ENCODE measurements at places on chromosomes 4 and X.

- peak; percentile 34 for DNase-seq
Measured at GRCh38 chr4:54683616-54684346, 26.0 kb downstream of the KIT start.

- DNase-seq, result no peak
Measured at GRCh38 chrX:119226446-119226845, 9.6 kb upstream of the PGRMC1 start.

GRCh38 chr4:126440297-126440696 is 1125.5 kb downstream of the FAT4 start:
- no peak for DNase-seq

DNA sequence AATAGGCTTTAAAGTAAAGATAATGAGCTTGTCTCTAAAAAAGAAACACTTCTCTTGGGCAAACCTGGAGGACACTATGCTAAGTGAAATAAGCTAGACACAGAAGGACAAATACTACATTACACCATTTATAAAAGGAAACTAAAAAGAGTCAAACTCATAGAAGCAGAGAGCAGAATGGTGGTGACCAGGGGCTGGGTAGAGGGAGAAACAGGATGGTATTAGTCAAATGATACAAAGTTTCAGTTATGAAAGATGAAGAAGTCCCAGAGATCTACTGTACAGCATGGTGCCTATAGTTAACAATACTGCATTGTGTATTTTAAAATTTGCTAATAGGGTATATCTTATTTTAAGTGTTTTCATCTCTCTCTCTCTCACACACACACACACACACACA is 28.5 kb downstream of the ACSL4 start:
- no peak for DNase-seq

GRCh38 chr4:86556791-86557415 is 37.2 kb upstream of the PTPN13 start:
- DNase-seq, result no peak

- DNase-seq, result peak; percentile 25
Measured at GRCh38 chrX:16436348-16437188, 213.4 kb upstream of the S100G start.

DNA sequence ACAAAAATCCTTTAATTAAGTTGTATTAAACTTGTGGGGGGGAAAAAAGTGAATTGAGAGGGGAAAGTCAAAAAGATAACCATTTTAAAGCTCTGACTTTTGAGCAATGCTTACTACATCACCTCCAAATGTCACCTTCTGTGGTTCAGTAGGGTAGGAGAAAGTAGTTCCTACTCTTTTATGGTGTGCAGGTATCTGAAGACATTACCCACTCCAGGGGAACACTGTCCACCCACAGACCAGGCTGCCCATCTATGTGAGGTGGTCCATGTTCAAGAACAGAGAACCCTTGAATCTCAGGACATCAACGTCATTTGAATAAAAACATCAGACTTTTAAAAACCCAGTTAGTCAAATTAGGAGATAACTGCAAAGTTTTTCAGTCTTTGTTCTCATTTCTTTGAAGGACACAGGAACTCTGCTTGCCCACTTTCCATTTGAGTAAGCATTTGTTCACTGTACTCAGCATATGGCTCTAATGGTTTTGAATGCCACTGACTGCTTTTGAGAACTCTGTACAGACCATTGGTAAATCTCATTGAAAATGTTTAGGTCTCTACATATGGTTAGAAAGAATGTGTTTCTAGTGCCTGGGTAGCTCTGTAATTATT is 18.4 kb downstream of the NMU start:
- DNase-seq, result no peak

DNA sequence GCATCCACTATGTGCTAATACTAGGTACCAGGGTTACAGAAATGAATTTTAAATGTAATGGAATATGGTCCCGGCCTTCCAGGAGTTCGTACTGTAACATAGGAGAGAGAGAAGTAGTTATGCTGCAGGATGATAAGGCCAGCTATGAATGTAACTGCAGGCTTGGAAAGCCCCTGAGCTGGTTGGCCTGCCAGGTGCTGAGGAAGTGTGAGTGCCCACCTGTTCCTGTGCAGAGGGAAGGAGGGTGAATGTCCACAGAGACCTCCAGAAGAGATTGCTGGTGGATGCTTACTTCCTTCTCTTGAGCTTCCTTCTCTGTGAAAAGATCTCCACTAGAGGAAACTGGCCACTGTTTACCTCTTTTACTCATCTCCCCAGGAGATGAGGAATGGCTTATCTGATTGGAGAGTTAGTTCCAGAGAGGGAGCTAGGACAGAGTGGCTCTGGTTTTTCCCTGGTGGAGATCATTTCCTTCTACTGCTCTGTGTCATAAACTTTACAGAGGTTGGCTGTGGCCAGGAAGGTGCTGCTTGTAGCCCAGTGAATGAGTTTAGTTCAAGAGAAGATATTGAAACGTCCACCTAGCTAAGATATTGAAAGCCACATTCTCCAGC is 114.0 kb upstream of the LNX1 start:
- DNase-seq, result no peak

DNA sequence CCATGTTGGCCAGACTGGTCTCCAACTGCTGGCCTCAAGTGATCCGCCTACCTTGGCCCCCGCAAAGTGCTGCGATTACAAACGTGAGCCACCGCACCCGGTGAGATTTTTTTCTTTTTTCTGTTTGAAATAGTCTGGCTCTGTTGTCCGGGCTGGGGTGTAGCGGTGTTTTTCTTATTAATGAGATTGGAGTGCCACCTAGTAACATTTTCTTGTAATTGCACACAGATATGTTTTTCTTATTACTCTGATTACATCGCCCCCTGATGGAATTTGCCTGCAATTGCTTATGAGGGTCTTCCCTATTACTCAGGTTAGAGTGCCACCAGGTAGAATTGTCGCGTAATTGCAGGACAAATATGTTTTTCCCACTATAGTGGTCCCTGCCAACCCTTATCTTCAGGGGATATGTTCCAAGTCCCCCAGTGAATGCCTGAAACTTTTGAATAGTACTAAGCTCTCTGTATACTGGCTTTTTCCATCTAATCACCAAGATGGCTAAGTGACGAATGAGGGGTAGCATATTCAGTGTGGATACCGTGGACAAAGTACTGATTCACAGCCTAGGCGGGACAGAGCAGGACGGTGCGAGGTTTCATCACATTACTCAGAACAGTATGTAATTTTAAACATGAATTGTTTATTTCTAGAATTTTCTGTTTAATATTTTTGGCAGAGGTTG is 8.6 kb upstream of the PDHA1 start:
- no peak for DNase-seq

DNA sequence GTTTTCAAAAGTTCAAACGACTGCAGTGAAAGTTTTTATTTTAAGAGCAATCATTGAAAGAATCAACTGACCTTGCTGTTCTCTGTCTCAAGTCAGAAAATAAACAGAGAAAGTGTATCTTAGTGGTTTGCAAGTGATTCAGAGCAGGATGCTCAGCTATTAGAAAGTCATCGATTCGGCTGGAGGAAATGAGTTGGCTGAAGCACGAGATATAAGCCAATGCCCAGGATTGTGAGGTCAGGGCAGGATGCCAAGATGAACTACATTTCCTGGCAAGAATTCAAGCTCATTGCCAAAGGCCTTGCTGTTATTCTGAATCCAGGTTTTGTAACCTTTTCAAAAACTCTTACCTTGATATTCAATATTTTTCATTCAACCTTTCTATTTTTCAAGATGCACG is 541.4 kb upstream of the BOD1L1 start:
- no peak for DNase-seq

GRCh38 chrX:10932842-10933440 is 178.2 kb upstream of the HCCS start:
- DNase-seq, result no peak

GRCh38 chrX:16457239-16457638 is 192.7 kb upstream of the S100G start:
- no peak for DNase-seq

- DNase-seq, result no peak
Measured at GRCh38 chrX:16975233-16975632, 28.8 kb downstream of the REPS2 start.

GRCh38 chr4:26261405-26261804 is 59.4 kb upstream of the RBPJ start:
- no peak for DNase-seq

GRCh38 chrX:123223409-123223808 is 39.3 kb downstream of the GRIA3 start:
- DNase-seq, result no peak

DNA sequence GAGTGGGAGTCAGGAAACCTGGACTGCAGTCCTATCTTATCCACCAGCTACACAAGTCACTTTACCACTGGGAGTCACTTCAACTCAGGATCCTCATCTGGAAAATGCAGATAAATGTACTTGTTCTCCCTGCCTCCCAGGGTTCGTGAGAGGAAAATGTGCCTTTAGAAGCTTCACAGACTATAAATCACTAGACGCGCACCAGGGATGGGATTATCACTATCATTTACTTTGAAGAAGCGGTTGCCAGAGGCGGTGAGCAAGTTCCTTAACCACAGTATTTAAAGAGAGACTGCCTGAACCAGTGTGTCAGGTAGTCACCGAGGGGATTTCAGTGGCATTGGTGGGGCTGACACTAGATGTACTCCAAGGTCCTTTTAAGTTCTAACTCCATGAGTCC is 219.5 kb downstream of the HS6ST2 start:
- no peak for DNase-seq

GRCh38 chrX:68180579-68180978 is 252.7 kb downstream of the OPHN1 start:
- no peak for DNase-seq

GRCh38 chr4:138659812-138660316 is 355.7 kb upstream of the NOCT start:
- DNase-seq, result no peak

DNA sequence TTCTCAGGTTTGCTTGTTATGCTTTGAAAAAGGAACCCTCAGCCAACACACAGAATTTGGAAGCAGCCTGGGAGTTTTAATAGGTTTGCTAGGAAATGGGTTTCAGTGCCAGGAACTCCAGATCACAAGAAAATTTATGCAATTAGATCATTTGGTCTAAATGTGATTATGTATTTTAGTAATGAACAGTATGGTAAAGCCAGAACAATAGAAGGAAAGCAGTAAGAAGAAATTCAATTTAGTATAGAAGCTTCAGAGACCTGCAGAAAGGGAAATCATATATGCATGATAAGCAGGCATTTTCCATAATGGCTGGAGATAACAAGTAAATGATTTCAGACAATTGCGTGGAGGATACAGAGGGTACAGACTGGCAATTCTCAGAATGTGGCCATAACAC is 184.7 kb downstream of the KCNIP4 start:
- no peak for DNase-seq

GRCh38 chrX:72131317-72132294 is at the start of gene RTL5:
Gene RTL5, minus strand, starts transcription at chrX:72131915.
- DNase-seq, result peak; percentile 14

DNA sequence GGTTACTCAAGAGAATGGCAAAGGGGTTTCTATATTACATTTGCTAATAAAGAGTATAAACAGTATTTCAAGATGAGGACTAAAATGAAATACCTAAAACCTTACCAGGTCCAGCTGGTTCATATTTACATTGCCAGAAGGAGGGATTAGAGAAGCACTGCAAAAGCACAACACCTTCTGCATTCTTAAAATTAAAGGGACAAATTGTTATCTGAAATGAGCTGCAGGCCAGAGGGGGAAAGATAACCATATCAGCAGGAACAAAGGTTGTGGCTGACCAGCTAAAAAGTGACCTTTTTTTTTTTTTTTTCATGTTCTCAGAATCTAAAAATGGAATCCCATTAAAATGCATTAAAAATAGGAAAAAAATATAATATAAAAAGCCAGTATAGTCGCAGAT is 39.7 kb downstream of the AFF2 start:
- DNase-seq, result no peak

DNA sequence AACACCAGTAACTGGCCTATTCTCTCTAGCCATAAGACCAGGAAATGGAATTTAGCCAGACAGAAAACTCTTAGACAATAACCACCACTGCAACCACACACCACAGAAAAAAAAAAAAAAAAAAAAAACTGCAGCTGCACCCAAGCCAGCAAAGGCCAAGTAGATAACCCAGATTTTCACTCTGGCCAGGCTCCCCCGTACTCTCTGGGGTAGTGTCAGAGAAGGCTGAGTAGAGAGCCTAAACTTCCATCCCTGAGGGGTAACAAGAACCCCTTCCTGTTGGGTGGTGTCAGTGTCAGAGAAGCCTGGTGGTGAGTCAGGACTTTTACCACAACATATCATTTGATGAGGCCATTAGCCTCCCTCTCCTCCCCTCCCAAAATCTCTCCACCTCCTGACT is 5.6 kb upstream of the DLG3 start:
- no peak for DNase-seq

DNA sequence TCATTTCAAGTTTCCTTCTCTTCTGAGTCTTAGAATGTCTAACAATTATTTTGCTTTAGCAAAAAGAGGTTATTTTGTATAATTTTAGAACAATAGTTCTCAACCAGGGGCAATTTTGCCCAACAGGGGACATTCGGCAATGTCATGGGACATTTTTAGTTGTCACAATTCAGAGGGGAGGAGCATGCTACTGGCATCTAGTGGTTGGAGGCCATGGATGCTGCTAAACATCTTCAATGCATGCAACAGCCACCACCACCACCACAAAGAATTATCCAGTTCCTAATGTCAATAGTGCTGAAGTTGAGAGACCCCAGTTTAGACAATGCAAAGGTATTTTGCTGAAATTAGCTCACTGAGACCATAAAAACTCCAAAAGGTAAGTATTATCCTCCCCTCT is 122.5 kb downstream of the ARHGAP6 start:
- DNase-seq, result no peak

GRCh38 chrX:106707771-106708454 is 18.6 kb upstream of the RNF128 start:
- no peak for DNase-seq

DNA sequence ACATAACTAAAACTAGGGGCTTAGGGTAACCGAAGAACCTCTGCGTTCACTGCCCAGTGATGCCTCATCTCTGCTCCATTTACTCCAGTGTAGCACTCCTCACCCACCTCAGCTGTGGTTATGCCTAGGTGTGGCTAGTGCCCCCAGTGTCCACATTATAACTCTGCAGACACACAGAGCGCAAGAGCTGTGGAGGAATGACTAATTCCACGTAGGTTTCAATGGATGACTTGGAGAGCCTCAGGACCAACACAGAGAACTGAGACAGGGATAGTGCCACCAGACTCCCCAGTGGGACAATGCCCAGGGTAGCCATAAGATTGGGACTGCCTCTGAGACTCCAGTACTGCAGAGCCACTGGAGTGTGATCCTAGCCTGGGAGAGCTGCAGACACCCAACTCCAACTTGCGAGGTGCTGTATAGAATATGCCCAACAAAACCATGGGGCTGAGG is 542.4 kb upstream of the DIPK2B start:
- no peak for DNase-seq

GRCh38 chr4:150078041-150078578 is at the start of gene DCLK2:
Gene DCLK2, plus strand, starts transcription at chr4:150078445. Its CDS starts 583 bp downstream, at chr4:150079028.
- DNase-seq, result no peak

GRCh38 chr4:6342530-6343293 is 73.1 kb downstream of the WFS1 start:
- DNase-seq, result no peak

- peak; percentile 46 for DNase-seq
Measured at GRCh38 chr4:83252782-83253405, 31.7 kb downstream of the COQ2 start.

GRCh38 chr4:37429906-37430305 is 185.4 kb downstream of the NWD2 start:
- no peak for DNase-seq

- DNase-seq, result peak; percentile 69
Measured at GRCh38 chrX:74550295-74550802, 64.1 kb downstream of the RLIM start.
